Activated CD8-positive, alpha-beta T cell treated with anti-CD3 and anti-CD28 coated beads for 36 hours (primary cell): ENCODE measurements at places on chromosomes 5 and 9. TPM values are rescaled to one million over a fixed set of nuclear protein-coding genes. Genes with fewer than 3 reads are reported as not detected.

Gene CATSPER3
- total RNA-seq = 0.31 TPM

Gene PFN3
- not detected for total RNA-seq

Gene SPATA31A3
- total RNA-seq = not detected

Gene ZNF367
- 29.3 TPM for total RNA-seq
